ENCODE measurements at places on chromosomes 5 and 9. TPM values are rescaled to one million over a fixed set of nuclear protein-coding genes. Genes with fewer than 3 reads are reported as not detected.

- no peak for DNase-seq
Measured at GRCh38 chr9:101727612-101728524, 10.6 kb downstream of the GRIN3A start.

The MELK gene
- 1.8 TPM for polyA plus RNA-seq

- no peak for DNase-seq
Measured at GRCh38 chr9:37192803-37193202, 72.4 kb downstream of the ZCCHC7 start.

DNA sequence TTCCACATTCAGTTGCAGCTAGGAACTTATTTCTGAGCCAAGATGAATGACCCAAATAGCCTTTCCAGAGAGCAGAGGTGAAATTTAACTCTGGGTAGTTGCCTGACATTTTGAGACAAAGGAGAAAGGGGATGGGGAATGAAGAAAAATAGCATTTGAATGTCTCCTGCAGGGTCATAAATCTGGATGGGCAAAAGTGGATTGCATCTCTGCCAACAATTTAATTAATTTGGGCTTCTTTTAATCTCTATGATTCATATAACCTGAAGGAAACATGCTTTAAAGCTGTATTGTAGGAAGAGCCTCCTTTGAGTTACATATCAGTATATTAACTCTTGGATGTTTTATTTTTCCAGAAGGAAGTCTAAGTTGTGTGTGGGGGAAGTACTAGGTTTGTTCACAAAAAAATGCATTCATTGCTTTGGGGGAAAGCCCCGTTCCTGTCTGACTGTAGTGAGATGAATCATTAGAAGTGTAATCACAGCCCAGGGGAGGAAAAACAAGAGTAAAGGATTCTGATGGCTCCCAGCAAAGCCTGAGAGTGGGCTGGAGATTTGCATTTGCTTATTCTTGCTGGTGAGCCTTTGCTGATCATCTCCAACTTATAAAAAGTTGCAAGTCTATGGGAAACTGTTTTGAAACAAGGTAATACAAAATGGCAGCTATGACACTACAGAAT, 133.0 kb upstream of the IQGAP2 start:
- no peak for DNase-seq

DNA sequence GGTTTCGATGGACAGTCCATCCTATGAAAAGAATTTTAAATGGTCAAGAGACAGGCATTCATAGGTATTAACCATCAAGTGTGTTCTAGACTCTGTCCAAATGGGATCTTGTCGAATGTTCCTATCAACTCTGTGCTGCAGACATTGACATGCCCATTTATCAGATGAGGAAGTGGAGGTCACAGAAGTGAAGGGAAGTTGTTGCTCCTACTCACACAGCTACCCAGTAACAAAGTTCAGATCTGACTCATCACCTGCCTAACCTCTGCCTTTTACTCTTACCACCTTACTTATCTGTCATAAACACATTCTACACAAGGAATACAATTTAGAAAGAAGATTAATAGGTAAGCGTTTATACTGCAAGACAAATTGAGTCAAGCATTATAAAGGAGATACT, 426.2 kb upstream of the BRINP1 start:
- DNase-seq: no peak

DNA sequence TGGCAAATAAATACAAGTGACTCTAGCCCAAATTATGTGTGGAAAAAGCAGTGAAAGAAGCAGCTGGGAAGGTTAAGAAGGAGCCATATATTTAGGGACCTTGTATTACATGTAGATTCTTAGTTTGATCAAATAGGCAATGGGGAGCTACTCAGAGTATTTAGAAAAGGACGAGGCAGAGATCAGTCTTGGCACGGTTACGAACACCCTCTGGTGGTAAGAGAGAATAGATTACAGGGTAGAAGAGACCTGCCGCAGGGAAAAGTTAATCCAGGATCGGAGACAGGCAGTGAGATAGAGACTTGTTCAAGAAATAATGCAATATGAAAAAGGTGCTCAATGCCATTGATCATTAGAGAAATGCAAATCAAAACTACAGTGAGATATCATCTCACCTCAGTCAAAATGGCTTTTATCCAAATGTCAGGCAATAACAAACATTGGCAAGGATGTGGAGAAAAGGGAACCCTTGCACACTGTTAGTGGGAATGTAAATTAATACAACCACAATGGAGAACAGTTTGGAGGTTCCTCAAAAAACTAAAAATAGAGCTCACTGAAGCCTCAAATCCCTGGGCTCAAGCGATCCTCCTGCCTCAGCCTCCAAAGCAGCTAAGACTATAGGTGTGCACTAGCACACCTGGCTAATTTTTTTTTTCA, 12.0 kb downstream of the INIP start:
- no peak for DNase-seq

- no peak for DNase-seq
Measured at GRCh38 chr9:79813258-79813638, 241.5 kb downstream of the TLE4 start.

The TAF11L9 gene
- polyA plus RNA-seq: not detected

- DNase-seq: peak; percentile 56
Measured at GRCh38 chr9:136059851-136060670, 35.0 kb downstream of the NACC2 start.

DNA sequence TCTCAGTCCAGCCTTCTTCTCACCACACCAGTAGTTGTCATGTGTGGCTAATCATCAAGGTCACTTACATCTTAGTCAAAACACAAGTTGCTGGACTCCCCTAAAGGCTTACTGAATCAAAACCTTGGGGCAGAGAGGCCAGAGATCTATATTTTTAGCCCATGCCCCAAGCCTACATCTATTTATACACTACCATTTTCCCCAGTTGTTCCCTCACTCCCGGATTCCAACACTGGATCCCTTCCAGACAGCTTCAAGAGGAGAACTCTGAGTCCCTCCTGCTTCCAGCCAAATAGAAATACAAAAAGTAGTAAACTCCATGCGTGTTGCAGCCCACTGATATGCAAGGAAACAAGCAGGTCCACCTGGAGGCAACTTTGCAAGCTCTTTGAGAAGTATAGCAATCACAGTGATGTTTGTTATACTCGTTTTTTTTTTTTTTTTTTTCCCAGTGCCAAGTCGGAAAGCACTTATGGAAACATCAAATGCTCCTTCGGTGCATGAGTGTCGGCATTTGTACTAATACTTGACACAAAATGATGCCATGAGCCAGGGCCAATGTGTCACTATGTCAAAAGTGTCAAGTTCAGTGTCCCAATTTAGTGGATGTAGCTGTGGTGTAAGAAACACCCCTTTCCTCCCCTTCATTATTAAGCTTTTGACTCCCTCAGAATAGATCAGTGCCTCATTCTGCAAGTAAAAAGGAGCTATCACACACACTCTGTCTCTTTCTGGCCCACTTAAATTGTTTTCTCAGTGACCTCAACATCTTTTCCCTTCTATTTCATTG, 594.2 kb upstream of the SGCD start:
- DNase-seq: no peak

The CTXN3 gene
- polyA plus RNA-seq: not detected

DNA sequence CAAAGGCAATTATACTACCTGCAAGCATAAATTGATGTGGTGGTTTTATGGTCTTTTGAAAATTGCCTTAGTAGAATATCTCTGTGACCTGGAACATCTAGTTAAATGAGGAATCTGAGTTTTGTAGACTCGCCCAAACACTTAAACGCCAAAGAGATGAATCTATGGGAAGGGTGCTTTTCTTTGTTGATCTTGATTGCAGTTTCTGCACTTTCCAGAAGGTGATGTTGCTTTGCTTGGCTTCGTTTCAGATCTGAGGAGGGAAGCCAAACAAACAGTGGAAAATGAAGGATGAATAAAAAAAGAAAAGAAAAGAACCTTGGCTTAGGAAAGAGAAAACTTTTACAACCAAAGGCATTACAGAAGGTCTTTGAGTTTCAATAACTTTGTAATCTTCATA, 1021.2 kb downstream of the NR2F1-AS1 start:
- DNase-seq: no peak

- DNase-seq: no peak
Measured at GRCh38 chr5:79793722-79794121, 104.1 kb downstream of the CMYA5 start.

DNA sequence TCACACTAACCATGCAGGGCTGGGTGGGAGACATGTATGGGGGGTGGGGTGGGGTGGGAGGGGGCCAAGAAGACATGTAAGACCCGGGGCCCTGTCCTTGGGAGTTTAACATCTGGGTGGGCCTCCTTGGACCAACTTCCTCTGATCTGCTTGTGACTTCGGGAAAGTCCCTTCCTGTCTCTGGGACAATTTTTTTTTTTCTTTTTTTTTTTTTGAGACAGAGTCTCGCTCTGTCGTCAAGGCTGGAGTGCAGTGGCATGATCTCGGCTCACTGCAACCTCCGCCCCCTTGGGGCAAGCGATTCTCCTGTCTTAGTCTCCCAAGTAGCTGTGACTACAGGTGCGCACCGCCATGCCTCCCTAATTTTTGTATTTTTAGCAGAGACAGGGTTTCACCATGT, 23.8 kb upstream of the IER5L start:
- no peak for DNase-seq

DNA sequence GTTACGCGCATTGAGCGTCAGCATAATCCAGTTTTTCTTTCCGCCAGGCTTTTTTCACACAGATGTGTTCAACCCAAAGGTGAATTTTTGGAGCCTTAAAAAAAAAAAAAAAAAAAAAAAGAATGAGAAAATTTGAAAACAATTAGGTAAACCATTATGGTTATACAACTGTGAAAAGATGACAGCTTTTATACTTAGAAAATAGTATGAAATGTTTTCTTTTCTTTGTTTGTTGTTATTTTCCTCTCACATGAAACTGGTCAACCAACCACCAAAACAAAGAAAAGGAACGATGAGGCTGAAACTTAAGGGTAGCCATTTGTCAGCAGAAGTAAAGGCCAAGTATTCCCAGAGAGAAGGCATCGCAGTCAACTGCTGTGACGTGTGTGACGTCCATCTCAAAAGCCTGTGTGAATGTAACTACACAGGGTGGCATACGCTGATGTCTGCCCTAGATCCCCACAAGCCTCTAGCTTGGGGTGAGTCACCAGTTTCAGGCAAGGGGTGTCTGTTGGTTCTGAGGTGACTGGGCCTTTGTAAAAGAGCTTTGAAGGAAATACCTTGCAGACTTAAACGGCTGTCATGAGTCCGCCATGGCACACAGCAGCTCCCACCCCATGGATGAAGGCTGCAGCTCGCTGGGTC, 182.9 kb downstream of the AOPEP start:
- DNase-seq: no peak

- DNase-seq: peak; percentile 53
Measured at GRCh38 chr5:157473383-157474320, 13.6 kb downstream of the NIPAL4 start.

Data from sigmoid colon (tissue), 7 donors.